ENCODE measurements at places on chromosomes 7 and 10.

DNA sequence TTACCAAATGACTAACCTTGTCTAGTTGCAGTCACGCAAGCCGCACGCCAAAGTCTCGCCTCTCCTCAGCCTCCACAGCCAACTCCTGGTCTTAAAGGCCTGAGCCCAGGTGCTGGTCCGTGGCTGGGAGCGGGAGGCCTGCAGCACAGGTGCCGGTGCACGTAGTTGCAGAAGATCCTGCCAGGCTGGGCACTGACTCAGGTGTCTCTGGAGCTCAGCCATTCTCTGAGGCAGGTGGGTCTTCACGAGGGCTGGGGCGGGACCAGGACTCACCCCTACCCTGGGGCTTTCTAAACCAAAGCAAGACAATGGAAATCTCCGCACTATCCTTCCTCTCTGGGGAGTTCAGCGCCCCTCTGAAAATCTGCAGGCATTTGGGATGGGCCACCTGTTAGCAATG, 216.4 kb downstream of the MLLT10 start:
- DNase-seq = no peak

DNA sequence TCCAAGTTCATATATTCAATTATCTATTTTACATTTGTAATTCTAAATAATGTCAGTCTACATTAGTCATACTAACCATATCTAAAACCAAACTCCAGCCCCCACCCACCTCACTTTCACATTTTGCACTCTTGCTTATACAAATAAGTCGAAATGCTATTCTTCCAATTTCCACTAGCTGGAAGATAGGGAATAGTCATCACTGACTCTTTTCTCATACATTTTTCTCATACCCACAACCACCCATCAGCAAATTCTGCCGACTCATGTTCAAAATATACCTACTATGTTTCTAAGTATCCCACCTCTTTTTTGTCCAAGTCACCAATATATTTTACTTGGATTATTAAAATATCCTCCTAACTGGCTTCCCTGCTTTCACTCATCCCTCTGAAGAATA, 93.2 kb upstream of the DGKB start:
- no peak for DNase-seq

- no peak for DNase-seq
Measured at GRCh38 chr7:2355705-2356008, 1.0 kb downstream of the EIF3B start.

DNA sequence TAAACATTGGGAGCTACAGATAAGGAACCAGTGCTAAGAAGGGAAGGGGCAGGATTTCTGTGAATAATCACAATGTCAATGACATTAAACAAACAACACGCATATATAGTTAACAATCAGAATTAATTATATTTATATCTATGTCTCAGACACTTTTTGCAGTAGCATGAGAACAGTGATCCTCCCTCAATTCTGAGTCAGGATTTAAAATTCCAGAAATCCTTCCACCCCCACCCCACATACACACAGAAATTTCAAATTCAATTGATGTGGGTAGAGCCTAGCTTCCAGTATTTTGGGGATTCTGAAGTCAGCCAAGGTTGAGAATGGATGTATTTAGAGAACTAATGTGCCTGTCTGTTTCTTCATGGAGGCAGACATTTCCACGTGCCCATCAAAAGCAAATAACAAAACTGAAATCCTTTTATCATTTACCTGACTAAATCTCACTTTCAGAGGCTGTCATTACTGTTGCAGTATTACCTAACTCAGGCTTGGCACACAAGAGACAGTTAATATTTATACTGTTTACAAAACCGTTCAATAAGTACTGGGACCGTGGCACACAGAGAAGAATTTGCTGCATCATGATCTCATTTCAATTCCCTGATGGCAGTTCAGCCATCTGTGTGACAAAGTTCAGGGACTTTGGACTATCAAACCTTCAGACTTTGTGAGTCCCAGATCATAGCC, 116.6 kb upstream of the PALS2 start:
- no peak for DNase-seq

- DNase-seq = no peak
Measured at GRCh38 chr7:107353701-107354100, 116.2 kb upstream of the GPR22 start.

DNA sequence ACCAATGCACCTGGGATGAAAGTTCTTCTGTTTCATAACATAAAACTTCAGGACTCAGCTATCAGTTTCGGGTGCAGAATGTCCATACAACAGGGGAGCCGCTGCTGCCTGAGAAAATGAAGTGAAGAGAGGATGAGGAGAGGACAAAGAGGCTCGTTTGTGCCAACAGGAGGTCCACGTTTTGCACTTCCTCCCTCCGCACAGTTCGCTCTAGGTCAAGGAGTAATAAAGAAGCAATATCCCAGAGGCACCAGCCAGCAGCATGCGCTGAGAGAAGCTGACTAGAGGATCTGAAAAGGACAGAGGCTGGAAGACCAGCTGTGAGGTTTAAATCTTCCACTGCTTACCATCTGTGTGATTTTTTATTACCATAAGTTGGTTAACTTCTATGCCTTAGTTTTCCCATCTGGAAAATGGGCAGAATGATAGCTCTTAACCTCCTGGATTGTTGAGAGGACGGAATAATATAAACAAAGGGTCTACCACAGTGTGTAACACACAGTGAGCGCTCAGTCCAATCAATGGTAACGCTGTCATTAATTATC, 709 bp downstream of the GPAM start:
- DNase-seq = no peak

DNA sequence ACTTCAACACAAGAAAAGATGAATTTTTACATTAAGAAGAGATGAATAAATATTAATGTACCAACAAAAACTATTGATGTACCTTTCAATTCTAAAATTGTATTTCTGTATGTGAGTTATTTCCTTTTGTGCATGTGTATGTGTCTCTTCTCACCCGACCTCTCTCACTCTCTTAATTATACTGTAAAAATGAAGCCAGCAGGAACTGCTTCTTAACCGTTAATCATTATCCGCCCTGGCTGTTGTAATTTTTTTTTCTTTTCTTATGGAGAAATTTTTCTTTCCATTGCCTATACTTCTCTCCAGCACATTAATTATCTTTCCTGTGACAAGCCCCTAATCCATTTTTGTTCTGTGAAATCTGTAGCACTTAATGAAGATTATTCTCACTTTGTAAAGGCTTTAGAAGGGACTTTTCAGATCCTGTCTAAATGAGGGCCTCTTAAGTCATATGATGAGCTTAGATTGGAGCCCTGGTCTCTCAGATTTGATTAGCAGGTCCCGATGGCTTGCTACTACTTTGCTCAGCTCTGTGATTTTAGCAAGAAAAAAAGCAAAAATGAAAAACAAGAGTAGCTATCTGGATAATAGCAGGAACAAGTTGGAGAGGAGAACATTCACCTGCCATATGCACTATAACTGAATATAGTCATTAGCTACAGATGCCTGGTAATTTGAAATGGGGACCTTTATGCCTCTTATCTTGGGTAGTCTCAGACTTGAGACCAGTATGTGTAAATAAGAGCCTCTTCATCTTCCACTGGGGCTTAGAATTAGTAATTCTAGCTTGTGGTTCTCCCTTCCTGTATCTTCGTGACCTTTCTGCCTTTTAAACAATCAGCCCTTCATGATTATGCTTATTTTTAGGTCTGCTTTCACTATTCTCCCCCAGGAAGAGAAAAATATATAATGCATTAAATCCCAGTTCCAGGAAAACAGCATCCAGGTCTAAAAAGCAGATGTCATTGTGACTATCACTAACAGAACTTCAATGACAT, 80.0 kb upstream of the COL1A2 start:
- no peak for DNase-seq

DNA sequence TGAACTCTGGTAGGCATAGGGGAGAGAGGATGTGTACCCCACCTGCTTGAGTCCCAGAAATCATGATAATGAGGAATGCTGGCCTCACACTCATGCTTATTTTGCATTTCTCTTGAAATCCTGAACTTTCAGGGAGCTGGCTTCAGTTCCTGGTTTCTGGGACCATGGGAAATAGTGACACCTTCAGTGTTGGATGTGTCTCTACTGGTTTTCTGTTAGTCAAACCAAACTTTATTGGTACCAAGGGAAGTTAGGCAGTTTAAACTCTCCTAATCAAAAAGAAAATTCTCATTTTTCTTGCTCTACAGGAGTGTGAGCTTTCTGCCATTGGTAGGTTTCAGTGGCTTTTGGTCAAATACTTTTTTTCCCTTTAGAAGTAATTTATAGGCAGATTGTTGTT, 11.8 kb upstream of the PCGF5 start:
- DNase-seq = no peak

GRCh38 chr7:158570449-158571170, 17.0 kb downstream of the PTPRN2 start:
- no peak for DNase-seq

DNA sequence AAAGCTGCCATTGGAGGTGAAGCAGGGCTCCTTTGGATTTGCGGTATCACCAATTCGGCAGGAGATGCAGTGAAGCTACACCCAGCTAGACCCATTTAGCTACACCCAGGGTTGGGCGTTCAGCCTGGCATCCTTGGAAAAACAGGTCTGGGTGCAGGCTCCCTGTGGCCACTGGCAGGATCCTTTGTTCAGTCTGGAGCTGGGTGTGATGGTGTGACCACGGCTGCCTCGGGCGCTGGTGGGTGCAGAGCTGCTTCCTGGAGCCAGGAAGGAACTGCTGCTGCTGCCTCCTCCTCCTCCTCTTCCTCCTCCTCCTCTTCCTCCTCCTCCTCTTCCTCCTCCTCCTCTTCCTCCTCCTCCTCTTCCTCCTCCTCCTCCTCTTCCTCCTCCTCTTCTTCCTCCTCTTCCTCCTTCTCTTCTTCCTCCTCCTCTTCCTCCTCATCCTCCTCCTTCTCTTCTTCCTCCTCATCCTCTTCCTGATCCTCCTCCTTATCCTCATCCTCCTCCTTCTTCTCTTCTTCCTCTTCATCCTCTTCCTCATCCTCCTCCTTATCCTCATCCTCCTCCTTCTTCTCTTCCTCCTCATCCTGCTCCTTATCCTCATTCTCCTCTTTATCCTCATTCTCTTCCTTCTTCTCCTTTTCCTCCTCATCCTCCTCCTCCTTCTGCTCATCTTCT, 84.0 kb downstream of the GRK5 start:
- DNase-seq = no peak

DNA sequence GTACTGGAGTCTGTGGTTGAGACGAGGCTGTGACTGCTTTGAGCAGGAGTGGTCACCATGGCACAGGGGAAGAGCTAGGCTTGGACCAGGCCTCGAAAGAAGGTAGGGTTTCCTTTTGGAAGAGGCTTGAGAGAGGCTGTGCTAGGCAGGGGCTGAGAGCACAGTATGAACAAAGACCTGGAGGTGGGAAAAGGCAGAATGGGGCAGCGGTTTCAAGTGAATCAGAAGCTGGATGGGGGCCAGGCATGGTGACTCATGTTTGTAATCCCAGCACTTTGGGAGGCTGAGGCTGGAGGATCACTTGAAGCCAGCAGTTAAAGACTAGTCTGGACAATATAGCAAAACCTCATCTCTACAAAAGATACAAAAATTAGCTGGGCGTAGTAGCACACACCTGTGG, 65.9 kb downstream of the CLIP2 start:
- no peak for DNase-seq

DNA sequence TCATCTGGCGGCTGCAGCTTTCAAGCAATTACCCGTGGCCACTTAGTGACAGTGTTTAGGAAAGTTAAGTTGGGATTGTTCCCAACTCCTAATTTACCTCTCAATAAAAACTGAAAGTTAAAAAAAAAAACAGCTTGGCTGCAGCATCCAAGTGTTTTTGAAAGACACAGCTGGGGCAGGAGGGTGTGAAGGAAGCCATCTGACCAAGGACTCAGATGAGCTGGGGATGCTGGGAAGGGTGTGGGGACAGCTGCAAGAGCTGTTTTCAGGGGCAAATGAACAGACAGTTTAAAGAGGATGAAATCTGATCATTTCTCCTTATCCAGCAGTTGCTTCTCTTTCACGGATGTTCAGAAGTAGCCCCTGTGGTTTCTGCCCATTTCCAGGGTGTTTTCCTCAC, 129.2 kb upstream of the CDCA7L start:
- no peak for DNase-seq

DNA sequence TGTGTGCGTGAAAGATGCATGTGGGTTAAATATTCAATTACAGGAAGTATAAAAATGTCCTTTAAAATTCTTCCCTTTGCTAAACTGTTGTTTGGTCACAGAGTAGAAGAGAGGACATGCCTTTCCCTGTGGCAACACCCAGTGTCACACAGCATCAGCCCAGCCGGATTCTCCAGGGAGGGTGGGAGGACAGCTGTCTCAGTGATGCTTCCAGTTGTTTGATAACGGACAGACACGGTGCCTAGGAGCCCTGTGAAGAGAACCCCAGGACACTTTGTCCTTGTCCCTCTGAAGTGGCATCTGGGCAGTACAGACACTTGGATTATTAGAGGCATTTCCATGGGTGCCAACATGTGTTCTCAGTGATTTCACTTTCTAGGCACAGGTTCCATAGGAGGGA, 306.6 kb upstream of the LRGUK start:
- DNase-seq = no peak

GRCh38 chr10:130108934-130109604, 1.6 kb downstream of the C10orf143 start:
- DNase-seq = no peak

- DNase-seq = no peak
Measured at GRCh38 chr7:21939858-21940372, 5.8 kb downstream of the CDCA7L start.

DNA sequence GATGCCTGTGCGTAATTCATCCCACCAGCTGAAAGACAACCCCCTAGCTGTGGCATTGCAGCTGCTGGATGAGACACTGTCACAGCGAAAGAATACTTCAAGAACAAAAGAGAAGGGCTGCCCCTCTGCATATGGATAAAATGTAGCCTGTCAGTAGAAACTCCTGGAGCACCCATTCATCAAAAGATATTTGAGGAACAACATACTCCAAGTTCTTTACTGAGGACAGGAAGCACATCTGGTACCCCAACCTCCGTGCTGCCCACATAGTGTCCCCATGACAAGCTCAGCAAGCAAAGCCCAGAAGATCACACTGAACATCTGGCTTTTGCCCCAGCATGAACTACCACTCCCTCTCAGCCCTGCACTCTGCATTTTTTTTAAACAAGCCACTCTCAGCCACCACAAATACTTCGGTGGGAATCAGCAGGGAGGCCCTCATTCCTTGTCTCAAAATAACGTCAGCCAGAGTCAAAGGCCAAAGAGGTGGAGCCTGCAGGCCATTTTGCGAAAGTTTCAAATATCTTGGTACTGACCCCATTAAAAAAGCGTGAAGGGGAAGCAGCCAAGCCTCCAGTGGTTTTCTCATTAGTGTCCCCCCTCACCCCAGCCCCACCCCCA, 1.7 kb downstream of the CREB3L2 start:
- DNase-seq = no peak

GRCh38 chr10:32347363-32348022, 535 bp upstream of the EPC1 start:
- no peak for DNase-seq

- no peak for DNase-seq
Measured at GRCh38 chr10:1409392-1409791, 327.9 kb downstream of the ADARB2 start.

DNA sequence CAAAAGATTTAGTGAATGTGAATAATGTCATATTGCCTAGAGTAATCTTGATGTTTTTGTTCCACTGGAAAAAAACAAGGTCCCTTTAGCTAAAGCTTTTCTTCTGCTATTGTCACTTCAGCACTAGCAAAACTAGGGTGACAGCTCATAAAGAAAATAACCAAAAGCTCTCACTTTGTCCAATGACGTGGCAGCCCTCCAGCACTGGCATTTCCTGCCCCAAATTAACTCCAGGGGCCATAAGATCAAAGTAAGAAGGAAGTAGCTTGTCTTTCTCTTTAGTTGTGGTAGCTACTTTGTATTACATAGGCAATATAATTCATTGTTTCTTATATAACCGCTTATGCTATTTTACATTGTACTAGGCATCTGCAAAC, 47.3 kb downstream of the LRRN3 start:
- no peak for DNase-seq

All from cortex of kidney (tissue), 1 donor.